ENCODE measurements at places on chromosomes 16 and 17.
A peak's percentile ranks its signal among the peaks of the same experiment; 100 is the strongest.

DNA sequence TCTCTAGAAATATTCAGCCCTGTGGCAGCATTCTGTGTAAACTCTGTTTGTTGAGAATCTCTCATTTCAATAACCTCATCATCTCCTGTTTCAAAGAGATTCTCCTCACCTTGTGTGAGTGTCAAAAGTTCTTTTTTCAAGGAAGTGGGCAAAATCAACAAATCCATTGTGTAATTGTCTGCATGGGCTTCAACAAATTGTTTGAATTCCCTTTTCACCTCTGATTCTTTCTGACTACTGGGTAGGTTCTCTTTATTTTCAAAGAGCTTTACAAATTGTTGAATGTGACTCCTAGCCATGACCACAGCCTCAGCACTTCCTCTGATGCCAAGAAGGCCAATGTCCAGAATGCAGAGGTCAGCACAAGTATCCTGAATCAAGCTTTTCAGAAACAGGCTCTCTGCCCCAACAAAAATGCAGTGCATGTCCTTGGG is 48.0 kb downstream of the N4BP1 start:
- DNase-seq: no peak

- DNase-seq: no peak
These were observed 29.0 kb downstream of the FCSK start for GRCh38 chr16:70483426-70483825.

- DNase-seq: no peak
These were observed 48.0 kb downstream of the SHCBP1 start for GRCh38 chr16:46573008-46573833.

- no peak for DNase-seq
These were observed 84.9 kb downstream of the TBC1D16 start for GRCh38 chr17:79950751-79951150.

DNA sequence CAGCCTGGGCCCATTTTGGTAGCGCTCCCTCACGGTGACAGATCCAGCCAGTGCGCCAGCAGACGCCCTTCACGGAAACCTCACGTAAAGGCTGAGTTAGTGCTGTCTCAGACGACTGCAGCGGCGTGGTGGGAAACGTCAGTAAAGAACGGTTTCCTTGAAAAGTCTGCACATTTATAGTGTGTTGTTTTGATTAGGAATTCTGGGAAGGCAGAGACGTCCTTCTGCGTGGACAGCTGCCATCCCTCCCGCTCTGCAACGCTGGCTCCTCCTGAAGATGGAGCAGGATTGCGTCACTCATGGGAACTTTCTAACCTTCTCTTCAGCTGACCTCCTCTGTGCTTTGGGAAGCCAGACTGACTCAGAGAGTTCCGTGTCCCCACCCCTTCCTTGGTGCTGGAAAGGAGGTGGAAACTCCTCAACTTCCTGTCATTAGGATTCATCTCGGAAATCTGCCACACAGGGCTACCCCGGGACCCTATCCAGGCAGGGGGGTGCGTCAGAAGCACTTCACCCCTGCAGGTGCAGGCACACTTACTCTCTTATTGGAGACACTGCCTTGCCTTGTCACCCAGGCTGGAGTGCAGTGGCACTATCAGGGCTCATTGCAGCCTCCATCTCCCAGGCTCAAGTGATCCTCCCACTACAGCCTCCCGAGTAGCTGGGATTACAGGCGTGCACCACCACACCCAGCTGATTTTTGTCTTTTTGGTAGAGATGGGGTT is 24.3 kb upstream of the CRISPLD2 start:
- no peak for DNase-seq

DNA sequence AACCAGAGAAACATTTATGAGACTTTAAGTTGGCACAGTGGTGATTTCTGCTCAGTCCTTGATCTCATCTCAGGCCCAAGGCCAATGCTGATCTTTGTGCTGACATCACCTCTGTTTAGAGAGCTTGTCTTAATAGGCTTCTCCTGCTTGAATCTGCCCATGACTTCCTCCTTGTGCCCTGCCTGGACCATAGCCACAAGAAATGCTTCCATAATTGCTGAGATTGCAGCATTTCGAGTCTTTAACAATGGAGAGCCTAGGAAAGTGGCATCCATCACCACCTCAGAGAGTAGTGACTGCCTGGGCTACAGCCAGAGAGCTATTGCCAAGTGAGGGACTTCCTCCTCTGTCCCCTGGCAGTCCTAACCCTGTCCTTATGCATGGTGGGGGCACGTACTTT is 25.1 kb upstream of the MMP2 start:
- DNase-seq: no peak

- DNase-seq: no peak
These were observed 12.0 kb upstream of the MED13 start for GRCh38 chr17:62076864-62077788.

- peak; percentile 27 for DNase-seq
These were observed 399.7 kb downstream of the XYLT1 start for GRCh38 chr16:17070882-17071592.

DNA sequence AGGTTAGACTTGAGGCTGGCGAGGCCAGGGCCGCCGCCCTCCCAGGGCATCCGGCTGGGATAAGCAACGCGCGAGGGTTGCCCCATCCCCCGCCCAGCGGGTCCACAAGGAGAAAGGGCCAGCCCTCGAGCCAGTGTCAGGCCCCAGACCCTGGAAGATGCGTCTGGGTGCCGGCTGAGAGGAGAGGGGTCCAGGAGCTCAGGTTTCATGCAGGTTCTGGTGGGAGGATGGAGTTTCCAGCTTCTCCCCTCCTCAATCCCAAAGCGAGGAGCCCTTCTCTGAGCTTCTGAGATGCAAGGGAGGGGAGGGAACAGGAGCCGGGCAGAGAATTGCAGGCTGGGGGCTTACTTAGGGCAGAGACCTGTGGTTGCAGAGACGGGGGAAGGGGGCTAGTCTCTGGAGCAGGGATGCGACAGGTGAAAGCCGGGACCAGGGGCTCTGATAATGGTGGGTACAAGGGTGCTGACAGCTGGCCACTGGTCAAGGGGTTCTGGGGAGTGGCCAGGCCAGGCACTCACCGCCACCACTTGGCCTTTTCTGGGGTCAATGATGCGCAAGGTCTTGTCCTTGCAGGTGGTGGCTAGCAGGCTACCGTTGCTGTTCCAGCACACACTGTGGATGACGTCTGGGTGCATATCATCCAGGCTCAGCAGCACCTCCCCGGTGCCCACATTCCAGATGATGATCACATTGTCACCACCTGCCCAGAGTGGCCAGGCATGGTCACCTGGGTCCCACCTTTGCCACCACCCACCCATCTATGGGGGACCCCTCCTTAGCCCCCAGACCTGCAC is 4.2 kb downstream of the CORO6 start:
- no peak for DNase-seq

DNA sequence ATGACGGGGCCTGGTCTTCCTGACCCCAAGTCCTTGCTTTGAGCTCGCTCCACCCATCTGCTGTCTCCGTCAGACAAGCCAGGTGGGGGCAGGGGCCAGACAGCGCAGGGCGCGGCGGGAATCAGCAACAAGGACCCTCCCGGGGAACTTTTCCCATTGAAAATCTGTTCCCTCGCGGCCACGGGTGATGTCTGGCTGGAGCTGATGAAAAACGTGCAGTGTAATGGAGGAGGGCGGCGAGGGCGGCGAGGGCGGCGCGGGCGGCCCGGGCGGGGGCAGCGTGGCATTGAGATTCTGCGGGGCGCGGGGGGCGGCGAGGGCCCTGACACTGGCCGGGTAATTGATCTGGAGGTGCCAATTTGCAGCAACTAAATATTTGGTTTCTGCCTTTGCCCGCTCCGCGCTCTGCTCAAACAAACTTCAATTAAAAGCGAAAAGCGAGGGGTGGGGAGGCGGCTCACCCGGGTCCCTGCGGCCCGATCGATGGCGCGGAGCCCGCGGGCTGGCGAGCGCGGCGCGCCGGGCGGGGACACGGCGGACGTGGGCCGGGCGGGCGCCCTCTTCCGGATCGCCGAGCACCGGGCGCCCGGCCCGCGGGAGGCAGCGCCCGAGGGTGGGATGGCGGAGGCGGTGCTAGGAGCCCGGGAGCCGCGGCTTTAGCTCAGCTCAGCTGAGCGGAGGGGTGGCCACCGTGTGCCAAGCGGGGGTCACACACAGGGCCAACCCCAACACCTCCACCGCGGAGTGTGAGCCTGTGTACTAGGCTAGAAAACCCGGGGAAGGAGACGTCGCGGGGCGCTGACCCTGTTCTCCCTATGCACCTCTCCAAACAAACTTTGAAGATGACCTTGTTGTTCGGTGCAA is 32.4 kb downstream of the DCAKD start:
- peak; percentile 56 for DNase-seq

- DNase-seq: no peak
These were observed 465.6 kb downstream of the HS3ST4 start for GRCh38 chr16:26157319-26157718.

DNA sequence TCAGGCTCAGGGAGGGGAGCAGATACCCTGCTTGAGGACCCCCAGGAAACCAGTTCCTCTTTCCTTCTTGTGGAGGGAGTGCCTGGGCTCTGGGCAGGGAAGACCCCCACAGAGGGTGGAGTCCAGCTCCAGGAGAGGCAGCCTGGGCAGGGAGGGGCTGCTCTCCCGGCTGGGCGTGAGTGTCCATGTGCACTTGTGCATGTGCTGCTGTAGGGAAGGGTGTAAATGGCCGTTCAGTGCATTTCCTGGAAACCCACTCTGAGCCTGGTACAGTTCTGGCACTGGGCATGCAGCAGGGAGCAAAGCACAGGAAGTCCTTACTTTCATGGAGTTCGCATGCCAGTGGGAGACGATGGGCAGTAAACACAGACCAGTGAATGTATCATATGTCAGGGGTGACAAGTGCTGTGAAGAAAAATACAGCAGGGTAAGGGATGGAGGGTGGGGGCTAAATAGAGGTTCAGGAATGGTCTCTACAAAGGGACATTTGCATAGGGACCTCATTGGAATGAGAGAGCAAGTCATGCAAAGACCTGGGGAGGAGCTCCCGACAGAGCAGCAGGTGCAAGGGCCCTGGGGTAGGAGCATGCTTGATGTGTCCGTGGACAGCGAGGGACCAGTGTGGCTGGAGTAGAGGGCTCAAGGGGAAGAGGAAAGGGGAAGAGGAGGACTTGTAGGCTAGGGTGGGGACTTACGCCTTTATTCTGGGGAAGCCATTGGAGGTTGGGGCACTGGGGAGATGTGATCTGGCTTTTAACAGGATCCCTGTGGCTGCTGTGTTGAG is 5.5 kb downstream of the STARD3 start:
- DNase-seq: no peak

DNA sequence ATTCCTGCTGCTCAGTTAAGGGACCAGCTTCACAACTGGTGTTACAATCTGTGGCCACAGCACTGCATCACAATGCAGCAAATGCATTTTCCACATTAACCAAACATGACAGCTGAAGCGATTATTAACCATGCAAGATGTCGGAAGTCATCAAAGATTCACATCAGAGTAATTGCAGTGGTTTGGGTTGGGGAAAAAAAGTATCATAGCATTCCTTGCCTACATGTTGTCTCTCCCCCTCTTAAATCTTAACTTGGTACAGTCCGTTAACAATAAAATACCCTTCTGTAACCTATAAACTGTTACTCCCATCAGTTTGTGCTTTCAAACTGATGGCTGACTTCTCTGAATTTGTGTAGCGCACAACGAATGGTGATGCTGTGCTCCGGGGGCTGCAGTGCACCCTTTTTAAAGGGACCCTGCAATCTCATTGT is 51.6 kb downstream of the NUP93 start:
- no peak for DNase-seq

GRCh38 chr17:31488264-31488981 is 96.9 kb downstream of the RAB11FIP4 start:
- peak; percentile 74 for DNase-seq

DNA sequence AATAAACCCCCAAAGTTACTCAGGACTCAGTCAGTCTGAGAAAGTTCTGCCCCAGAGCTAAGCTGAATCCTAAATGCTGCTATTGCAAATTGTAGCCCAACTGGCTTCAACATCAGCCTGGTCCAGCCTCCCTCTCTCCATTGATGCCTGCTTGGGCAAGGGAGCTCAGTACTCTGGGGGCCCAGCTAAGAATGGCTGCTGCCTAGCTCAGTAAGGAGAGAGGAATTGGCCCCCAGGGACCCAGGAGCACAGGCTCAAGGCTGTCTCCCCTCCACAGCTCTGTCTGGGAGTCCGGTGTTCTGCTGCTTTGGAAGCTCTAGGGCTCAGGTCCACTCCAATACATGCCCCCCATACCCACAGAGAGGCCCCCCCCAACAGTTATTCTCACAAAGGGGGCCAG is 1.6 kb downstream of the UNC119 start:
- DNase-seq: no peak

- DNase-seq: no peak
These were observed 19.5 kb downstream of the ATP2A1 start for GRCh38 chr16:28897826-28898225.

GRCh38 chr17:16947470-16947869 is 24.4 kb downstream of the TNFRSF13B start:
- DNase-seq: no peak

DNA sequence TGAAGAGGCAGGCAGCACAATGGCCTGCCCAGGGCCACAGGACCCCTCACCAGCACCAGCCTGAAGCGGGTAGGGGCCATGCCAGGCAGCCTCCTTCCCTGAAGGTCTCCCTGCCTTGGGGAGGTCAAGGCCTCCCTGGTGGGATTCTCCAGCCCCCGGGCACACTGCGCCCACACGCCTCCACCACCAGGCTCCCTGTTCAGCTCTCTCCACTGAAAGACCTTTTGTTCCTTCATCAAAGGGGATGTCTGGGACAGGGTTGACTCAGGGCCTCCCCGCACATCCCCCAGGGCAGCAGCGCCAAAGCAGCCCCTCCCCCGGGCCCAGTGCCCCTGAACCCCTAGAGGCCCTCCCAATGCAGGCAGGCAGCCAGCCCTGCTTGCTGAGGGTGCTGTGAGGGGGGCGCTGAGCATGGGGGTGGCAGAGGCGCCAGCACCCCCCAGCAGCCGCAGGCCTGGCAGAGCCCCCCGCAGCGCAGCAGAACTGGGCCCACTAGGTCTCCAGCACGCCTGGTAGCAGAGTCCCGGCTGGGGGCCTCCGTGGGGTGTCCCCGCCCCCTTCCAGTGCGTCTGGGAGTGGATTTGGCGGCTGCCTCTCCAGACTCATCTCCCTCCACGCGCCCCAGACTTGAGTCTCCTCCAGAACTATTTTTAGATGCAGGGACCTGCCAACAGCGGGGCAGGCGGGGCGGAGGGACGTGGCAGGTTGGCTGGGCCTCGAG is 13.1 kb downstream of the BCAR1 start:
- DNase-seq: no peak

GRCh38 chr16:87457709-87458423 is 35.0 kb downstream of the ZCCHC14 start:
- DNase-seq: no peak

- no peak for DNase-seq
These were observed 287.5 kb downstream of the IRX3 start for GRCh38 chr16:53998966-53999522.

All from NCI-H146 (cell line).